ENCODE measurements at places on chromosomes 12 and 14.
A peak's percentile ranks its signal among the peaks of the same experiment; 100 is the strongest.

DNA sequence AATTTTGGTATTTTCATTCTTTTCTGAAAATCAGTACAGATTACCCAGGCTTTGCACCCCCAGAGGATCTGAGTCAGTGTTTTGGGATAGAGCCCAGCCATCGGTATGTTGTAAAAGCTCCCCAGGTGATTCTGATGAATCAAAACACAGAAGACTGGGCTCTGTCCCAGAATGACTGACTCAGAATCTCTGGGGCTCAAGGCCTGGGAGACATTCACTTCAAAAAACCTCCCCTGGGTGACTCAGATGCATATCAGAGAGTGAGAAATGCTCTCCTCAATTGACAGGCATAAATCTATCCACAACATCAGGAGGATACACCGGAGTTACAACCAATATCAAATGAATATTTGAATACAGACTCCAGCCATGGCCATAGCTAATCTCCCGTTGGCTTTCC lies 32.6 kb downstream of the SLC35F4 start:
- no peak for DNase-seq

- no peak for DNase-seq
Measured at GRCh38 chr14:90453401-90453951, 56.6 kb downstream of the CALM1 start.

DNA sequence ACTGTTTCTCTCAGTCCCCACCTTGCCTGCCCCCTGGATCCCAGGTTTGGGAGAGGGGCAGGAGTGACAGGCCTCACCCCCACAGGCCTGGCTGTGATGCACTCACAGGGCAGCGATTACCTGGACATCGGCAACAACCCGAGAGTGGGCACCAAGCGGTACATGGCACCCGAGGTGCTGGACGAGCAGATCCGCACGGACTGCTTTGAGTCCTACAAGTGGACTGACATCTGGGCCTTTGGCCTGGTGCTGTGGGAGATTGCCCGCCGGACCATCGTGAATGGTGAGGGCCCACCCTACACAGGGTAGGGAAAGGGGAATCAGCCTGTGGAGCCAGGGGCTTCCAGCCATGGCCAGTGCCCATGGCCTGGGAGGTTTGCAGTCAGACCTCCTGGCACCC lies 8.6 kb downstream of the ACVRL1 start:
- no peak for DNase-seq

- no peak for DNase-seq
Measured at GRCh38 chr14:91375720-91376452, 41.7 kb downstream of the CCDC88C start.

DNA sequence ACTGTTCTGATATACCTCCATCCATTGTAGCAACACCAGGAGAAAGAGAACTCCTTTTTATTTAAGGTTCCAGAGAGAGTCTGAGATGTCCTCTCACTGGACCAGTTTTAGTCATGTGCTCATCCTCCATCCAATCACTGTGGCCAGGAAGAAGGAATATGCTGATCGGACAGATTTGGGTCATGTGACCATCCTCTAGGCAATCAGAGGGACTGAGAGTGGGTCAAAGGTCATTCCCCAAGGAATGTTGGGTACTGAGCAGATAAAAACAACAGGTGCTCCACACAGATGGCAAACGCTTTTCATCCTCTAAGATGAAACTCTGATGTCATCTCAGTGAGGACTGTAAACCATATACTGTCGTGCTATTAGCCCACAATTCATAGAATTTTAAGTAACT lies 28.8 kb upstream of the RPH3A start:
- no peak for DNase-seq

- DNase-seq = no peak
Measured at GRCh38 chr14:53519137-53519536, 366.0 kb upstream of the DDHD1 start.

DNA sequence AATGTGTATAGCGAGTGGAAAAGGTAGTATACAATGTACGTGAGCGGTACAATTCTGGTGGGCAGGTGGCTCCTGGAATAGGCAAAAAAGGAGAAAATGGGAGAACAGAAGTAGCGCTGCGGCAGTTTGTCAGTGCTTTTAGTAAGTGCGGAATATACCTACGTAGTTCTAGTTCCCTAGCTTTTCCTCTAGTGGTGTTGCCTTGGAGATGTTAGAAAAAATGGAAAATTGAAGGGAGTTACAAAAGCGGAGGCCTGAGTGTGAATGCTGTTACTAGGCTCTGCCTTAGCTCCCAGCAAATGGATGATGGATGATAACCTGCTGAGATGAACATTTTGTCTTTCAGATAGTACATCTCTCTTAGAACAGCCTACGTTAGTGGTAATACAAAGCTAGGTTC lies 1.1 kb downstream of the TTC8 start:
- DNase-seq = no peak

DNA sequence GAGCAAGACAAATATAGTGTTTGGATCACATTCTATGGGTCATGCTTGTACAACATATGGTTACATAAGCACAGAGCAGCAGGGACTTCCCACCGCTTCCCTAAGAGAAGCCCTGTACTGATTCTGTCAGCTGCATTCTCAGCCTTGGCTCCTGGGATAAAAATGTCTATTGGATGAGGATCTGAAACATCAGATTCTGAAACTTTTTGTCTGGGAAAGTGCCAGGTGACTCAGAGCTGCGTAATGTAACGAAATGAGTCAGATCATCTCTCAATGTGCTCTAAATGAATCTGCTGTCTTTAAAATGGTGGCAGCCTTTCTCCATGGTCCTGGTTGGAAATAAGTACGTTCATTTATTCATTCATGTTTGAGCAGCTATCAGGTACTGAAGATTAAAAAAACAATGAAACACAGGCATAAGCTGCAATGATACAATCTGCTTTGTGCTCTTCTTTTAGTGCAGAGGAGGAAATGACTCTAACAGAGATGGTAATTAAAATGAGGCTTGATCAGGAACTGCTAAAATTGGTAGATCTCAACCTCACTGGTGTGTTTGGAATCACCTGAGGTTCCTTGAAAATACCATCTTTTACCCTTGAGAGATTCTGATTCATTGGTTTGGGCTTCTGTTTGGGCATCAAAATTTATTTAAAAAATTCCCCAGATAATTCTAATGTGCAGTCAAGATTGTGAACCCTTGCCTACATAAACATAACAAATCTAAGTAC lies 99.1 kb upstream of the NAP1L1 start:
- peak; percentile 98 for DNase-seq

DNA sequence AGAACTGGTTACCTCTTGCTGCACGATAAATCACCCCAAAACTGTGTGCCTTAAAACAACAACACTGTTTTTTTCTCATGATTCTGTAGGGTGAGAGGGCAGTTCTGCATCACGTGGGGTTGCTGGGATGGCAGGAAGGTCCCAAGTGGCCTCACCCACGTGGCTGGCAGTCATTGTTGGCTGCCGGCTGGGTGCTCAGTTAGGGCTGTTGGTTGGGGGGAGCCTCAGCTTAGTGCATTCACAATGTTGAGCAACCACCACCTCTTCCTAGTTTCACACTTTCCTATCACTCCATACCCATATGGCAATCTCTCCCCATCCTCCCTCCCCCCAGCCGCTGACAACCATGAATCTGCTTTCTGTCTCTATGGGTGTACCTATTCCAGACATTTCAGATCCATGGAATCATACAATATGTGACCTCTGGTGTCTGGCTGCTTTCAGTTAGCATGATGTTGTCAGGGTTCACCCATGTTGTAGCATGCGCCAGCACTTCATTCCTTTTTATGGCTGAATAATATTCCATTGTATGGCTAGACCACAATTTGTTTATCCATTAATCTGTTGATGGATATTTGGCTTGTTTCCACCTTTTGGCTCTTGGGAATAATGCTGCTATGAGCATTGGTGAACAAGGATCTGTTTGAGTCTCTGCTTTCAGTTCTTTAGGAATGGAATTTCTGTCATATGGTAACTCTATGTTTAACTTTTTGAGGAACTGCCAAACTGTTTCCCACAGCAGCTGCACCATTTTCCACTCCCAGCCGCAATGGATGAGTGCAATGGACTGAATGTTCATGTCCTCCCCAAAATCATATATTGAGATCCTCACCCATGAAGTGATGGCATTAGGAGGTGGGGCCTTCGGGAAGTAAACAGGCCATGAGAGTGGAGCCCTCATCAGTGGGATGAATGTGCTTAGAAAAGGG lies 11.2 kb upstream of the POP5 start:
- DNase-seq = no peak

DNA sequence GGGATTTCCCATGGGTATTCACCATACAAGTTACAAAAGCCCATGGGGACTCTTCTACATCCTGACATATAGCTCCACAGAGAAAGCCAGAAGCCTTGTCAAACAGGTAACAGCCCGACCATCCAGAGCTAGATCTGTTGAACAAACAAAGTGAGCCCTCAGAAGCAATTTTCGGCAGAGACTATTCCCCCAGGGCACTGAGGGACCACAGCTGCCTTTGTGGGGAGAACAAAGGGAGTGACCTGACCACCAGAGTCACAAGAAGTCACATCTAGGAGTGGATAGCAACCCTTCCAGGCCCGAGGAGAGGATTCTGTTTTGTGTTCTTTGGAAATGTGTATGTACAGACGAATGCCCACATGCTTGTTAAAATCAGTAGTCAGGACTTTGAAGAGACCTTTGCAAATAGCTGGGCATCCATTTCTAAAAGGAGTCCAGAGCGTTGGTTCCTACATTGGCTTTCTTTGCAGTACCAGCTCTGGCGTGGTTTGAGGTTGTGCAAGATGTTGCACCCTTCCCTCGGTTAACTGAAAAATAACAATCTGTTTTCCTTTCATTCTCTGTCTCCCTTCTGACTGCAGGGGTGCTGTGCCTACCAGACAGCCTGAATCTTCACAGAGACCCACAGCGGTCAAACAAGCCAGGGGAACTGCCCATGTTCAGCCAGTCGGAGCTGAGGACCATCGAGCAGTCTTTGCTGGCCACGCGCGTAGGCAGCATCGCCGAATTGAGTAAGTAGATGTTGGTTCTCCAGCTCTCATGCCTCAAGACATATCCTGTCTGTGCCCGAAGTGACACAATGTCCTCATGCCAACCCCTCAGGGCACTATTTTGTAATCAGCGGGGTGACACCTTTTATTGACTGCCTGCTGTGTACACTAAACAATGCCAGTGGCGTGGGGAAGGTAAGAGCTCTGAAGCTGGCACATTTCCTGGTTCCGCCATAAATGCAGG lies 165.4 kb upstream of the PWP1 start:
- DNase-seq = no peak

GRCh38 chr12:85277900-85278597 lies 2.0 kb upstream of the ALX1 start:
- DNase-seq = no peak

- DNase-seq = no peak
Measured at GRCh38 chr12:32462908-32463307, 63.5 kb downstream of the FGD4 start.

- peak; percentile 78 for DNase-seq
Measured at GRCh38 chr12:122080149-122081082, 1.9 kb downstream of the MLXIP start.

DNA sequence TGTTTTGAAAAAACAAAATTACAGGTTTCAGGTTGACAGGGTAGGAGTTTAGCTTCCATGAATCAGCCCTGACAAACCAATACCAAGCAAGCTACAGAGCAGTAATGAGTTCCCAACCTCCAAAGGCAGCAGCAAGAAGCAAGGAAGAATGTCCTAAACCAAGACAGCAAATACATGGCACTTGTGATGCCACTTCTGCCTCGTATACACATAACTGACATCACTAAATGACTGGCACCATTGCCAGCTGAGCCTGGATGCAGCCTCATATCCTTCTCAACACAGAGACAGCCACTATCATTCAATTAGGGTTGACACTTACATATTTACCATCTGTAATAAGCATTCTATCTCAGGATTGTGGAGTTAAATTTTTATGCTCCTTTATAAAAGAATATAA lies 35.0 kb upstream of the MDM1 start:
- no peak for DNase-seq

DNA sequence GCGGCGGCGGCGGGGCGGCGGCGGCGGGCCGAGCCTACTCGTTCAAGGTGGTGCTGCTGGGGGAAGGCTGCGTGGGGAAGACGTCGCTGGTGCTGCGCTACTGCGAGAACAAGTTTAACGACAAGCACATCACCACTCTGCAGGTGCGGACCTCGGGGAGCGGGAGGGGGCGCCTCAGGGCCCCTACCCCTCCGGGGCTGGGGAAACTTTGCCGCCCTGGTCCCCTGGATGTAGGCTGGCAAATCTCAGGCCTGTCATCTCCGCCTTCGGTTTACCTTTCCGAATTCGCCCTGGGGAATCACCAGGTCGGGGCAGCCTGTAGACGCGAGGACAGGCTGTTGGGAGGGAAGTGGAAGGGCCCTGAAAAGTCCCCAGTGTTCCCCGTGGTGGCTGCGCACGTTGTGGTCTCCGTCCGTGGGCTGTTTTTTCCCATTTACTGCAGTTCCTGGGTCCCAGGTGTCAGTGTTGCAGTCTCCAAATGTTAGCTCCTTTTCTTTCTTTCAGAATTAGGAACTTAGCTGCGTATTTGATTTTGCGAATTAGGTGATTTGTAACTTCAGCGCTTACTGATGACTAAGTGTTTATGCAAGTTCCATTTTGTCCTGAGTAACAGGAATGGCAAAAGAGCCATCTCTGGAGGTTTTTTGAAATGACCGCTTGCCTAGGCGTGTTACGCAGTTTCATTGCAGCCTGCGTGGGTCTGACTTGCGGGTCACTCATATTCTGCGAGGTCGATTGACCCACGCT lies 656 bp downstream of the RAB21 start:
- peak; percentile 85 for DNase-seq

GRCh38 chr12:109182041-109182839 lies 65.9 kb downstream of the ACACB start:
- no peak for DNase-seq

DNA sequence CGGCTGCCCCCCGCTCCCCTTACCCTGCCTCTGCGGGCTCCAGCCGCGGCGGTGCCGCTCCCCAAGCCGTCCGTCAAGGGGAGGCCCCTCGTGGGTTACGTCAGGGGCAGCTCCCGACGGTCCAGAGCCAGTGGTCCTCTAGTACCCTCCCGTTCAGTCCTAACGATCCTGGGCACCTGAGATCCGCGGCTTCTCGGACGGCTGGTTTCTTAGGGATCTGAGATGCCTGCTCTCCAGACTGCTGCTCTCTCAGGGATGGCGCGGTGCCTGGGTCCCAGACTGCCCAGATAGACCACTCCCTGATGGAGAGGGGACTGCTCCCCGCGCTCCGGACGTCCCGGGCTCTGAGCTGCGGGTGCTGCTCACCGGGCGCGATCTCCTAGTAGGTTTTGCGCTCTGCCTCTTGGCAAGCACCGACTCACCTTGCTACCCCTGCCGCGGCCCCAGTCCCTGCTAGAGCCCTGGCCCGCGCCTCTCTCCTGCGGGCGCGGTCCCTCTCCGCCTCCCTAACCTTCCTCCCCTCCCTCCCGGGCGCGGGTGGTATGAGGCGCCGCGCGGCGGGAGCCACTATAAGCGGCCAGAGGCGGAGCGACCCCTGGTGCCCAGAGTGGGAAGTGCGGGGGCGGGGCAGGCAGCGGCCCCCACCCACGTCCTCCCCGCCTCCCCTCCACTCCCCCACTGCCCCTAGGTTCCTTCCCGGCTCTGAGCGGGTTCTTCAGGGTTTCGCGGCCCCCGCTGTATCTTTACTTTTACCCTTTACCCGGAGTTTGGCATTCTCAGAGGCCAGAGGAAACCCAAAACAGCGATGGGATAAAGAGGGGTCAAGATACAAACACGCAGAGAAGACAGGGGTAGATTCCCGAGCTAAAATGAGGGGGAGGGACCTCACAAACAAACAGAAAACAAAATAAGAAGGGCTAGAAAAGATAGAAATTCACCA lies at the start of gene C1QL4:
TSS of gene C1QL4 (minus strand) at position 544 of the 940 bp plus-strand sequence. CDS start 711 bp downstream, outside the sequence.
- DNase-seq = peak; percentile 44

GRCh38 chr12:121807642-121808347 lies 4.0 kb downstream of the SETD1B start:
- DNase-seq = no peak
